ENCODE measurements at places on chromosomes 7 and 10.

- DNase-seq: no peak
Measured at GRCh38 chr7:49400891-49401550, 372.4 kb upstream of the VWC2 start.

DNA sequence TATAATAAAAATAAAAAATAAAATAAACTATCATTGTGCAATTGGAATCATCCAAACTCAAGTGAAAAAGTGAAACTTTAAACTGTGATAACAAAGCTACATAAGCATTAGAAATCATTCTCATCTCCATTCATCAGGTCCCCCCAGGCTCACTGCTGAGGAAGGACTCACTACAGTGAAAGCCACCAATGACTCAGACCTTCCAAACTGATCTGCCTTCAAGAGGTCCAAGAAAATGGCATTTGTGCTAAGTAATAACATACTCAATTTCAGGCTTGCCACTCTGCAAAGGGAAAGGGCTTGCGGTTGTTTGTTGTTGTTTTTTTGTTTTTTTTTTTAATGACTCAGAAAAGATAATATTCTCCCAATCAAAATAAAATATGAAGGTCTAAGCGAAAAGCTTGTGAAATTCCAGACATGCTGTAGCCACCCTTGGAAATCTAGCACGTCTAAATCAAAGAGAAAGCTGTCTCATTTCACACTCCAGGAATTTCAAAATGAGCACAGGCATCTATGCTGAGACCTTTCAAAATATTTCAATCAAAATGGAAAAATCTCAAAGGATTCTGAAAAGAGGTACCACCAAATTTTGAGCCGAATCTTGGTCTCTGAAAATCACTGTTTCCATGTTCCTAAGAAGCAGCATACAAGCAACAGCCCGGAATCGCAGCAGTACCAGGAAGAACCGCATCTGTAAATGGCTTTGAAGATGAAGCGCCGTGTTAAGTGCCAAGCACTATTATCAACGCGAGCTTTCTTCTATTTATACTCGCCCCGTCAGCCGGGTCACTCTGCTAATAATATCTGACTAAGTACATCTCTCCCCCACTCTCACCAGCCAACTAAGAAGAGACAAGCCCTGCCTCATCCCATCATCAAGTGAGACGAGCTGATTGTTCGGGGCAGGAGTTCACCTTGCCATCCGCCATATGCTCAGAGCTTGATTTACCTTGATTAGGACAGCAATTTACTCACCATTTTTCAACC is 13.5 kb downstream of the SFMBT2 start:
- DNase-seq: no peak

- DNase-seq: no peak
Measured at GRCh38 chr7:128941946-128942526, 4.3 kb downstream of the IRF5 start.

DNA sequence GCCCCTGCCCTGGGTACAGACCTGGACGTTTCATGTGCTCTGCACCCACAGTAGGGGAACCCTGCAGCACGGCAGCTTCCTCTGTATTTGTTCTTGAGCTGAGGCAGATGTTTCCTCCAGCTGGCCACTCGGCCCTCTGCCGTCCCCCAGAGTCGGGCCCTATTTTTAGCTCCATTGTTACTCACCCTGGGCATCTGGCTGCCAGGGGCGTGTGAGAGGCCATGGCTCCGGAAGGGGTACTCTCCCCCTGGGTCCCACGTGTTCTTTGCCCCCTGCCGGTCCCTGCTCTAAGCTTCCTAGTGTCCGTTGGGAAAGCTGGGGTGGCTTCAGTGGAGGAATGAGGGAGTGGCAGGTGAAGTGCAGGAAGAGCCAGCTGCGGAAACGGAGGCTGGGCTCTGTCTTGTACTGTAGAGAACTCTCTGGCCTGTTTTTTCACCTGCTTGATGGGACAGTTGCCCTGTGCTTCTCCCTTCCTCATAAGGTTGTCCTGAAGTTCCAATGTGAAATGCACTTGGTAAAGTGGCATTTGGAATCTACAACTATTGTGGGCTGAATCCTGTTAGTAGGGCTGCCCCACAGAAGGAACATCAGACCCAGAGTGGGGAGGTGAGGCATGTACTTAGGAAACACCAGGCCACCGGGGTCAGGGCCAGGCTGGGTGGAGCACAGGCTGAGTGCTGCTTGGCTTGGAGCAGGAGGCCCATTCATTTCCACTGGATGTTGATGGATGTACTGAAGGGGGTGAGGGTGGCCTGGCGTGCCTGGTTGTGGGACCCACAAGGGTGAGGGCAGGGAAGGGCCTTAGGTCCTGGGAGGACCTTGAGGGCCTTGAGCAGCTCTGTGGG is 30.6 kb downstream of the PALD1 start:
- DNase-seq: peak; percentile 65

DNA sequence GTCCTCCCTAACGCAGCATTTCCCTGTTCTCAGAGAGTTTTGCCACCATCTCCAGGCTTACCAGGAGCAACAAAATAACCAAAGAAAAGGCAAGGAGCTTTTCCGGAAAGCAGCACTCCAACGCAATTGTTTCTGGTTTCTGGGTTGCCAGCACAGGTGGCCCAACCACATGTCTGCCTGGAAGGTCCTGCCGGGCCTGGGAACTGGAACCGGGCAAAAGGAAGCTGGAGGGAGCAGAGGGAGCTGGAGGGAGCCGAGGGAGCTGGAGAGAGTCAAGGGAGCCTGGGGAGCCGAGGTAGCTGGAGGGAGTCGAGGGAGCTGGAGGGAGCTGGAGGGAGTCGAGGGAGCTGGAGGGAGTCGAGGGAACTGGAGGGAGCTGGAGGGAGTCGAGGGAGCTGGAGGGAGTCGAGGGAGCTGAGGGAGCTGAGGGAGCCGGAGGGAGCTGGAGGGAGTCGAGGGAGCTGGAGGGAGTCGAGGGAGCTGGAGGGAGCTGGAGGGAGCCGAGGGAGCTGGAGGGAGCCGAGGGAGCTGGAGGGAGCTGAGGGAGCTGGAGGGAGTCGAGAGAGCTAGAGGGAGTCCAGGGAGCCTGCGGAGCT is 54.6 kb downstream of the STK32C start:
- no peak for DNase-seq

DNA sequence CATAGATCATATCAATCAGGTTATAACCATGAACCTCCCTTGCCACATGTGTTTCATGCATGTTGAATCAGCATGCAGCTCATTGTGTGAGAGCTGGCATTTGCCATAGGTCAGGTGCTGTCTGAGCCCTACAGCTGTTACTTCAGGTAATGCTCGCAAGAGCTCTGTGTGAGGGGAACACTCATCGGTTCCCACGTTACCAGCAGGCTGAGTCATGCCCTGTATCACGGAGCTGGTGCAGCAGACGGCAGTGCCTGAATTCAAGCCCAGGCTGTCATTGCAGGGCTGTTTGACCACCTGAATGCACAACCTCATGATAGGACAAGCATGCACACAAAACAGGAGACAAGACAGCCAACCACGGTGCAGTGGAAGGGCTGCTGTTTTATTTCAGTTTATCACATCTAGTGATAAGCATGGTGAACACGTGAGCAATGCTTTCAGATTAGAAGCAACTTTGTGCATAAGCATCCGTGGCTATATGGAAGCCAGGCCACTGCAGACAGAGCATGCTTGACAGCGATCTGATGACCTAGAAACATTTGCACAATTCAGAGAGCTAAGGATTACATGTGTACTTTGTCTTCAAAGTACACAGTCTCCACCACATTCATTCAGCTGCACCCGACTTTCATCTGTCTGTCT is 56.4 kb upstream of the PFKP start:
- no peak for DNase-seq

GRCh38 chr7:103987451-103987850 is 2.0 kb downstream of the RELN start:
- DNase-seq: no peak

DNA sequence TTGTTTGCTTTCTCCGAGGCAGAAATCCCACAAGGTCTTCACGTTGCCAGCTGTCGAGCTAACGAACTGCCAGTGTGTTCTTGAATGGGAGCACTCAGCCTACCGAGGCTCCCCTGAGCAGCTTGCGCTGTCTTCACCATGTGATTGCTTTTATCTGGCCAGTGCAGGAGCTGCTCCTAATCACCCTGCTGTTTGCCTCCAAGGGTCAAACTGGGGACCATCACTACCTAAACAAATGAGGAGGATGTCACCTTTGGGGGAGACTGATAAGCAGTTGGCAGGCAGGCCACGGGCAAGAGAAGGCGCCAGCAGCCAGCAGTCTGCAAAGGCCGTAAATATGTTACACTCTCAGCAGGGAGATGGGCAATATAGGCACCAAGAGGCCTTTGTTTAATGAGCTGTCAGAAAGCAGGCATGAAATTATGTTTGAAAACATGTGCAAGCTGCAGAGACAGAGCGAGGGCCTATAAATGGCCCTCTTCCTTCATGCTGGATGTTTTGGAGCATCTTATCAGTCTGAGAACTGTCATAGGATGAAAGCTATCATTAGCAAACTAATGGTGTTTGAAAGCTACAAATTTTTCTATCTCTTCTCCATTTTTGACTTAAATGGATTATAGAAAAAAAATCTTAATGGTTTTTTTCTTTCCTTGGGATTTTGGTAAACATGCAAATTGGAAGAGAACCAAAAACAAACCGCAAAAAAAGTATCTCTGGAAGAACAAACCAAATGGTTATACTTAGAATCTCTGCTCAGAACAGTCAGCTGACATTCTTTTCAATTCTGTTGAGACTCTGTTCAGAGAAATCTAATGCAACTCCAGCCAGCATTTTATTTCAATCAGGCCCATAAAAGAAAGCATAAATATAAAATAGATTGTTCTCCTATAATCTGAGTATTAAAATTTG is 267.3 kb upstream of the NPVF start:
- peak; percentile 78 for DNase-seq

DNA sequence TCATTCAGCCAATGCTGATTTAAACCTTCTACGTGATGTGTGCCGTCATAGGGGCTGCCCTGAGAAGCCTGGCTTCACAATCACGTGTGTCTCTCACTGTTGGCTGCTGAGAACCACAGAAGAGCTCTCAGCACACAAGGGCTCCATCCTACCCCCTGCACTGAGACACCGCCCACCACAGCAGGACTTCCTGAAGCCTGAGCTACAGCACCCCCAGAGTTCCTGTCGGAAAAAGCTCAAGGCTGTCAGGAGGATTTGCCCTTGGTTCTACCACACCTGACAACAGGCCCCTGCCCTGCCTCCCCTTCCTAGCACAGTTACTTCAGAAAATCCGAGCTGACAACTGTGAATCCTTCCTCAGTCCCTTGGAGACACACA is 191.9 kb downstream of the MAD1L1 start:
- no peak for DNase-seq

DNA sequence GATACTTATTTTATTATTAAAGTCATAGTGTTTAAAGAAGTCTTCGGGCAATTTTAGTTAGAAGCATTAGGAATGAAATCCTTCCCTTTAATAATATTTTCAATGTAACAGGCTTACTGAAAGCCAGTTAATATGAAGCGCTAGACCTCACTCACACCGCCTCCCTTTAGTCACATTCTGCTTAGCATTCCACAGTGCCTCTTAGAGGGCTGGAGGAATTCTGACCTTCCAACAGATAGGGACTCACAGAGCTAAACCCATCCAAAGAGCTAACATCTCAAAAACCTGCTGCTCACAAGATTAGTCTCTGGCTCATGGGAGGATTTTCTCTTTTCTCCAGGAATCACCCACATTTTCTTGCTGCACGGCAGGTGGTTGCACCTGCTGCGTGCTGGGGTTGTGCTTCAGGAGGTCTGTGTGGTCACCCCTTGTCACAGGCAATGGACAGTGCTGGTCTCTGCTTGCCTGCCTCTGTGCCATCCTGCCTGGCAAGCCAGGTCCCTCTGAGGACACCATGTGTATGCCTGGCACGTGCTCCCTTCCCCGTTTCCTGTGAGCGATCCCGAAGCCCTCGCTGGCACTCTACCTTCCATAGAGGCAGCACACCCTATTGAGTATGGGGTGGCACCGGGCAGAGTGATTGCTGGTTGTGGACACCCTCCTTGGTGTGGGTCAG is 91.8 kb downstream of the KLF6 start:
- DNase-seq: no peak

- peak; percentile 19 for DNase-seq
Measured at GRCh38 chr10:70549962-70550458, 52.5 kb downstream of the PRF1 start.

DNA sequence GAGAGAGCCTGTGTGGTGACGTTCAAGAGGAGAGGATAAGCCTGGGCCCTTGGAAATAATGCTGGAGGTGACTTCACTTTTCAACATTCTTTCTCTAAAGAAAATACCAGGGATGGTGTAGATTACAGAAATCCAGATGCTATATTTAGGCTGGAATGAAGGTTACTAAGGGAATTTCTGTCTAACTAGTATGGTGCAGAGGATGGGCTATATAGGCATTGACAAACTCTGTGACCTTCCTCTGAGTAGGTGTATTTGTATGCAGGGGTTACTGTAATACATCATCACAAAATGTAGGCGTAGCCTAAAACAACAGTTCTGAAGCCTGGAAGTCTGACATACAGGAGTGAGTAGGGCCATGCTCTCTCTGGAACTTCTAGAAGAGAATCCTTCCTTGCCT is 155.3 kb upstream of the INHBA start:
- no peak for DNase-seq

- DNase-seq: peak; percentile 33
Measured at GRCh38 chr7:95527033-95527775, 41.5 kb downstream of the ASB4 start.

DNA sequence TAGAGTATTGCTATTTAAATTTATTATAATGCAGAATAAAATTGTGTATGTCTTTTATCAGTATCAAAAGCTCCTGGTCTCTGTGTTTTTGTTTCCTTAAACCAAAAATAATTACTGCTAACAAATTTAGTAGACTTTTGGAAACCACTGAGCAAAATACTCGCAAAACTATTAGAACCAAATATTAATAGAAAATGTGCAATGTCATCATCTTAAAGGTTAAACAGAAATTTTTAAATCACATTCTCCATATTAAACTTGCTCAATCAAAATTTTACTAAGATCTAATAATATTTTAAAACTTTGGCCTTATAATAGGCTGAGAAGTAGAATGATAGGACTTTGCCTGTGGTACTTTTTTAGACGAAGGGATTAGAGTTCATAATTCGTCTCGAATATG is 48.4 kb downstream of the AASS start:
- DNase-seq: no peak

DNA sequence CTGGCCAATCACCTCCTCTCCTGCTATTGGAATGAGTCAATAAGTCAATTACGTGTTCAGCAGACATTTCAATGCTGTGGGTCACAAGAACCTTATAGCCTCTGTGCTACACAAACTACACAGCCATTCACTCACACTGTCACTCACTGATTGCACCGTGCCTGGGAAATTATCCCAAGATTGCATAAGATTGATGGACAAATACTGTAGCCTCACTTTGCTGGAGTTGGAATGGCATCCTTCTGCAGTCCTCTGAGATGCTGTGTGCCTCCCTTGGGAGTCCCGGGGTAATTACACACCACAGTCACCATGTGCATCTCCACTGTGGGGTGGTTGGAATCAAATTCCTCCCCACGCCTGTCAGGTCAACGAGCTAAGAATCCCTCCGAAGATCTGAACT is 358.7 kb upstream of the MGMT start:
- DNase-seq: no peak
